ENCODE measurements at places on chromosomes 1 and 21. TPM values are rescaled to one million over a fixed set of nuclear protein-coding genes. Genes with fewer than 3 reads are reported as not detected.

GBP3 gene
- total RNA-seq, result 6.3 TPM

KDF1 gene
- not detected for total RNA-seq

PTPRF gene
- 118 TPM for total RNA-seq

FMO5 gene
- 0.24 TPM for total RNA-seq

GJA4 gene
- not detected for total RNA-seq

NES gene
- 8.7 TPM for total RNA-seq

ZNF648 gene
- not detected for total RNA-seq

DNA sequence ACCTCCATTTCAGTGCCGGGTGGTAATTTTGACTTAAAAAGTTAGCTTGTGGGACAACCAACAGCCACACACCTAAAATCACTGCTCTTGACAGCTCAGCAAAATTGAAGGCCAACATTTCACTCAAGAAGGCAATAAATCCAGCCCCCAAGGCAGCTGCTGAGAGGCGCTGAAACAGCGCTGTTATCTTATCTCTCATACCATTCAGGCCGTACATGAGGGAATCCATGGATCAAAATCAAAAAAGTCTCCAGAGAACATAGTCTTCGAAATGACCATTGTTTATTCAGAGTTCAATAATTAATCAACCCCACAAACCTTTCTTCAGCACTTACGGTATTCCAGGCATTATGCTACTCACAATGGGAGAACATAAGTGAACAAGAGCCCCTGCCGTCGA lies 38.5 kb downstream of the ZBTB18 start:
- peaks cover 3% of the 10 kb centered on the region for H3K27me3 ChIP-seq
- no peaks in the 10 kb centered on the region for H3K4me1 ChIP-seq
- no peak overlapping the region for H3K27ac ChIP-seq
- DNase-seq, result no peak

GRCh38 chr1:181765451-181766026 lies 282.2 kb downstream of the CACNA1E start:
- no peak for DNase-seq
- H3K4me1 ChIP-seq, result no peaks in the 10 kb centered on the region
- no peak overlapping the region for H3K4me3 ChIP-seq
- no peaks in the 10 kb centered on the region for H3K36me3 ChIP-seq
- no peak overlapping the region for H3K27ac ChIP-seq

- no peak overlapping the region for H3K27ac ChIP-seq
- no peaks in the 10 kb centered on the region for H3K4me1 ChIP-seq
- no peak overlapping the region for H3K4me3 ChIP-seq
- no peaks in the 10 kb centered on the region for H3K36me3 ChIP-seq
- no peak for DNase-seq
Measured at GRCh38 chr1:229857585-229857984, 209.5 kb upstream of the GALNT2 start.

DNA sequence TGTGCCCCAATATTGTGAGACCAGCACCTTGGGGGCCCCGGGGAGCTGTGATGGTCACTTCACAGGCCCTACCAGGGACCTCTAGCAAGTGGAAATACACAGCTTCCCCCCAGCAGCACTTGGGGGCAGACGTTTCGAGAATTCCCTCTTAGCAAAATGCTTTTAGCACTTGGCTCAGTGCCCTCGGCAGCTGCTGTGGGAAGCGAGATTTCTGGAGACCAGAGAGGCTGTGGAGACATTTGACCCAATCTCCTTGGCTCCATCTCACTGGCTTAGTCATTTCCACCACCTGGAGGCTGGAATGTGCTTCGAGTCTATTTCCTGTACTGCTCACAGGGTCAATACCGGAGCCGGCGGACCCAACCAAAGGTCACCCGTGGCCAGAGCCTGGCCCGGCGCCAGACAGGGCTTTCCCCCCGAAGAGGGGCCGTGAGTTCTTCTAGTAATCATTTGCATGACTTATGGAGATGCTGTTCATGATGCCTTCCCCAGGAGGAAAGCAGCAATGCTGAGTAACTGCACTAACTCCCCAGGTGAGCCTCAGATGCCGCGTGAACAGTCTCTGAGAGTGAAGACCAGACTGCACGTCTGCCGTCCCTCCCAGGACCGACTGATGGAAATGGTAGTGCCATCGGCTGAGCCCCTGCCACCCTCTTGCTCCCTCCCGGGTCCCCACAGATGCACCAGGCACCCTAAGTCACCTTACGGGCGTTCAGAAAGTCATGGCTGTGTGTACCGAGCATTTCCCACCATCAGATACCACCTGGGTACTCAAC lies 4.4 kb upstream of the C2CD2 start:
- no peak overlapping the region for H3K4me3 ChIP-seq
- no peak overlapping the region for H3K27ac ChIP-seq
- peaks cover 19% of the 10 kb centered on the region for H3K4me1 ChIP-seq
- no peaks in the 10 kb centered on the region for H3K36me3 ChIP-seq

DNA sequence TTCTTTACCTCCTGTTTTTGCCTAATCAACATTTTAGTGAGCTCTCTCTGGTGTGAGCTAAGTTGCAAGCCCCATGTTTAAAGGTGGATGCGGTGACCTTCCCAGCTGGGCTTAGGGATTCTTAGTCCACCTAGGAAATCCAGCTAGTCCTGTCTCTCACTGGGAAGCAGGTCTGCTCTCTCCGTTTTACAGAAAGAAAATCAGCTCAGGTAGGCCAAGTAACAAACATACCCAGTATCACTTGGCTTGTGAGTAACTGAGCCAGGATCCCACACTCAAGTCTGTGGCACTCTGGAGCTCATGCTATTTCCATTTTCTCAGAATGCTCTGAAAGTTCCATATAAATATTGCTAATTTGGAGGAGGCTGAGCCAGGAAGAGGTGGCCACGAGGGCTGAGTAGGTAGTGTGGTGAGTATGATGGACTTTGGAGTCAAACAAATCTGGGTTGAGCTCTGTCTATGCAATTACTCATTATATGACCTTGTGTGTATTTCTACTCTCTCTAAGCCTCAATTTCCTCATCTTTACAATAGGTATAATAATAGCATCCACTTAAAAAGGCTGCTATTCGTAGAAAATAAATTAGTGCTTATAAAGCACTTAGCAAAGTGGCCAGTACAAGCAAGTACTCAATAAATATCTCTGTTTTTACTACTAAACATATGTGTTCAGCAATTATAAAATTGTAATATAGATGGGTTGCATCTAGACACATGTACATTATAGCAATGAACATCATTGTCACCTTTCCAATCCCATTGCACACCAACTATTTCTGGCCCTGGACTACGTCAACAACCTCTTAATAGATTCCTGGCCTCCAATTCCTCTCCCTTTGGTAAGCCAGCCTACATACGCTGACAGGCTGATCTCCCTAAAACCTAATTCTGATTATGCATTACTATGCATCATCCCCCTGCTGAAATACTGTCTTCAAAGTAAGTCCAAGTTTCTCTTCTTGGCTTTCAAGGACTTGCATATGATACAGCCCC lies 32.7 kb upstream of the DHCR24 start:
- H3K4me3 ChIP-seq, result no peak overlapping the region
- no peak overlapping the region for H3K27ac ChIP-seq
- no peaks in the 10 kb centered on the region for H3K4me1 ChIP-seq
- no peaks in the 10 kb centered on the region for H3K27me3 ChIP-seq

GRCh38 chr1:84402060-84402459 lies 3.8 kb downstream of the DNASE2B start:
- H3K4me1 ChIP-seq, result peaks cover 2% of the 10 kb centered on the region
- H3K4me3 ChIP-seq, result no peak overlapping the region
- H3K27ac ChIP-seq, result no peak overlapping the region
- H3K27me3 ChIP-seq, result no peaks in the 10 kb centered on the region
- no peak for DNase-seq
- H3K36me3 ChIP-seq, result no peaks in the 10 kb centered on the region

GRCh38 chr1:192539297-192540092 lies 36.1 kb upstream of the RGS1 start:
- peak; percentile 90 for DNase-seq
- H3K36me3 ChIP-seq, result no peaks in the 10 kb centered on the region
- no peaks in the 10 kb centered on the region for H3K27me3 ChIP-seq

GRCh38 chr1:246476771-246477170 lies 30.3 kb downstream of the SMYD3 start:
- H3K4me1 ChIP-seq, result no peaks in the 10 kb centered on the region
- no peaks in the 10 kb centered on the region for H3K27me3 ChIP-seq
- no peak overlapping the region for H3K4me3 ChIP-seq
- H3K36me3 ChIP-seq, result no peaks in the 10 kb centered on the region
- H3K27ac ChIP-seq, result no peak overlapping the region

DNA sequence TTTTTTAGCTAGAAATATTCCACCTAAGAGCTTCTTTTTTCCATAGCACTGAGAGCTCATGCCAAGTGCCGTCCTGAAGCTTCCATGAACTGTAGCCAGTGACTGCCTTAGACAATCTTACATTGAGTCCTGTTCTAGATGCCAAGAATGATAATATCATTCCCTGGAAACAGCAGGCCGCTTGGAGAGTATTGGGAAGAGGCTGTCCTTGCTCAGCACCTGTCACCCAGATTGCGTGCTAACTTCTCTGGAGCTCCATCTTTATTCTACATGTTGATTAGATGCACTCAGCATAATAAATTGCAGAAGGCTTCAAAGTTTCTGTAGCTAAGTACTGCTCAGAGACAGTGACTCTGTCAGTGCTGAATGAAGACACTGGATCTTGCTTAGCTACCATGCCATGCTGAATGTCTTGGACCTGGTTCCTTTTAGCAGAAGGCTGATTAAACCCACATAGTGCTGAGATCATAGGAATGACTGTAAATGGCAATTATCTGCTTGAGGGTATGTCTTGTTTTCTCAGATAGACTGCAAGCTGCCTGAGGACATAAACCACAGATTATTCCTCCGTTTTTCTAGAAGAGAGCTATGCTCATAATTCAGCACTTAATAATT lies 83.1 kb upstream of the IRF2BP2 start:
- no peaks in the 10 kb centered on the region for H3K36me3 ChIP-seq
- H3K4me1 ChIP-seq, result no peaks in the 10 kb centered on the region
- no peak for DNase-seq
- no peaks in the 10 kb centered on the region for H3K27me3 ChIP-seq
- no peak overlapping the region for H3K27ac ChIP-seq
- no peak overlapping the region for H3K4me3 ChIP-seq

DNA sequence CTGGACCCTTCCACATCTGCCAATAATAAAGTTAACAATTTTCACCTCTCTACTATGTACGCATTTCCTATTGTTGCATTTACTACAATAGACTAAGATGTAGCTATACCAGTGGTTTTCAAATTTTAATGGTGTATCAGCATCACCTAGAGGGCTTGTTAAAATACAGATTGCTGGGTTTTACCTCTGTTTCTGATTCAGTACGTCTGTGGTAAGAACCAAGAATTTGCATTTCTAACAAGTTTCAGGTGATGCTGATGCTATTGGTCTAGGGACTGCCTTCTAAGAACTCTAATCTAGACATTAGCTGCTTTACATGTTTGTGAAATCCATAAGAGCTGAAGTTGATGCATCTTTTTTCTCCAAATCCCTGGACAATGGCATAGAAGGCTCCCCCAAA lies 59.7 kb downstream of the ERICH3 start:
- H3K4me3 ChIP-seq, result no peak overlapping the region
- H3K36me3 ChIP-seq, result no peaks in the 10 kb centered on the region
- no peak overlapping the region for H3K27ac ChIP-seq
- no peaks in the 10 kb centered on the region for H3K4me1 ChIP-seq
- peaks cover 4% of the 10 kb centered on the region for H3K27me3 ChIP-seq

DNA sequence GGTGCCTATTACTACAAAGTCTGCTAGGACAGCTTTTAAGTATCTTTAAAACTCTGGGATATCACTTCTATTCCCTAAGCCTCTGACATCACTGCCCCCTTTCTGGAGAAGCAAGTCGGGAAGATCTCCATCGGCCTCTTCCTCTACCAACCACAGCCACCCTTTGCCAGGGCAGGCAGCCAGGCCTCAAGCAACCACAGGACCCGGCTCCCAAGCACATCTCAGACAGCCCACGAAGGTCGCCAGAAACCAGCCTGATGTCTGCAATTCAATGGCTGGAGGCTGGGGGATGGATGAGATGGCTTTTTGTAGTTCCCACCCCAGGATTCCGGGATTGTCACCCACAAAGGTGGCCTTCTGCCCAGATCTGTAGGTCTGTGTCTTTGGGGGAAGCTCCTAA lies 70.7 kb downstream of the LGR6 start:
- H3K4me3 ChIP-seq, result no peak overlapping the region
- H3K27ac ChIP-seq, result no peak overlapping the region
- no peaks in the 10 kb centered on the region for H3K36me3 ChIP-seq
- H3K4me1 ChIP-seq, result no peaks in the 10 kb centered on the region
- no peak for DNase-seq

DNA sequence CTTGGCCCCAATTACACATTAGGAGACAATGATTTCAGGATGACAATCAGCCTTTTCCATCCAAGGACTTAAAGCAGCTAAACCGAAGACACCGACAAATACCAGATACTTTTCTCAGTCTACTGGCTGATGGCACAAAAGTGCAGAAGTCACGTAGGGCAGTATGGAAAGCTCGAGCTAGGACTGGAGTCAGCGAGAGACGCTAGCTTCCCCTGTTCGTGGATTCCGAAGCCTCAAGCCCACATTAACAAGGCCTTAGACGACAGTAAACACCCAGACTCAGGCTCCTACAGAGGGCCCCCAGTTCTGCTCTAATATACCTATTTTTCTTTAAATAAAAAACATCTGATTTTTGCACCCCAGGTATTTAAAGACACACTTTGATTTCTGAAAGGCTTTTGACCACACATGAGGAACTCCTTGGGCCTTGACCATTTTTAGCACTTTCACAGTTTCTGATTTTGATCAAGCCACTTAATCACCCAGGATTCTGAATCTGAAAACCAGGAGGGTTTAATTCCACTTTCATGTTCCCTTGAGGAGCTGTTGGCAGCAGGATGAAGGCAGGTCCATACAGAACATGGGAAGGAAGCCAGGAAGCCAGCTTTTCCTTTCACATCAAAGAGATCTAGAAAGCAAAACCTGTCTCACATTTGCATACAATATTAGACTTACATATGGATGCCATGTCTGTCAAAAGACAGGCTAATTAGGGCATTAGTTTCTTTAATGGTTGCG lies 204.1 kb downstream of the GABPA start:
- peak; percentile 15 for DNase-seq
- H3K4me3 ChIP-seq, result no peak overlapping the region
- peak overlapping the region; percentile 33 for H3K27ac ChIP-seq
- no peaks in the 10 kb centered on the region for H3K36me3 ChIP-seq
- H3K27me3 ChIP-seq, result no peaks in the 10 kb centered on the region

GRCh38 chr1:116934586-116935207 lies 25.0 kb downstream of the PTGFRN start:
- no peak overlapping the region for H3K27ac ChIP-seq
- no peaks in the 10 kb centered on the region for H3K36me3 ChIP-seq
- no peaks in the 10 kb centered on the region for H3K27me3 ChIP-seq
- no peak overlapping the region for H3K4me3 ChIP-seq
- DNase-seq, result no peak

- no peaks in the 10 kb centered on the region for H3K4me1 ChIP-seq
- no peak for DNase-seq
Measured at GRCh38 chr1:168079761-168080160, 57.0 kb downstream of the GPR161 start.

All from A673 (cell line).